Uterus (tissue), 4 donors: ENCODE measurements at places on chromosomes 5 and 9. TPM values are rescaled to one million over a fixed set of nuclear protein-coding genes. Genes with fewer than 3 reads are reported as not detected.

CAMLG gene
- 56.6 TPM for total RNA-seq

FOXD4L3 gene
- total RNA-seq: not detected

LCN15 gene
- not detected for total RNA-seq

GRCh38 chr9:123304340-123304691 lies 35.9 kb upstream of the STRBP start:
- H3K4me3 ChIP-seq: no peak overlapping the region
- H3K27me3 ChIP-seq: no peaks in the 10 kb centered on the region
- no peak for DNase-seq
- no peak overlapping the region for H3K27ac ChIP-seq

- no peaks in the 10 kb centered on the region for H3K27me3 ChIP-seq
- H3K36me3 ChIP-seq: no peaks in the 10 kb centered on the region
- no peaks in the 10 kb centered on the region for H3K4me1 ChIP-seq
- no peak overlapping the region for H3K27ac ChIP-seq
- H3K4me3 ChIP-seq: no peak overlapping the region
Measured at GRCh38 chr5:159891371-159891770, 24.9 kb upstream of the ADRA1B start.

DNA sequence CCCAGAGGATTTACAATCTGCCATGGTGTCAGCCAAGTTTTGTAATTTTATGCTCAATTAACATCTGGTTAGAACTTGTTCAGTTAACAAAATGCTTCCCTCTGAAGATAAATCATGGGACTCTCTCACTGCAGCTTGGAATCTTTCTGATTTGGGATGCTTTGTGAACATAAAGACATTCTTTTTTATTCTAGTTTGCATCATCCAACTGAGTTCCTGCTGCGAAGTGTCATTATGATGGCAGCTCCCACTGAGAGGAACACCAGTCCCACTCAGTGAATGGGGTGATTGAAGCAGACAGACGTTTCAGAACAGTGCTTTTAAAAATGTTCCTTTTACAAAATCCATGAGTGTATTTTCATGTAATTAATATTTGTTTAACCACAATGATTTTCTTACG lies 863.8 kb downstream of the TLE4 start:
- H3K4me3 ChIP-seq: no peak overlapping the region
- H3K27me3 ChIP-seq: no peaks in the 10 kb centered on the region
- no peaks in the 10 kb centered on the region for H3K4me1 ChIP-seq
- no peak overlapping the region for H3K27ac ChIP-seq
- H3K36me3 ChIP-seq: no peaks in the 10 kb centered on the region
